ENCODE measurements at places on chromosomes 4 and X. TPM values are rescaled to one million over a fixed set of nuclear protein-coding genes. Genes with fewer than 3 reads are reported as not detected.

The BEND2 gene
- total RNA-seq, result not detected

The FAM9C gene
- total RNA-seq, result not detected

The TMEM35A gene
- 0.36 TPM for total RNA-seq

The MAGEC1 gene
- total RNA-seq, result not detected

The CT45A10 gene
- total RNA-seq, result not detected

The SPACA5 gene
- not detected for total RNA-seq

The MSMO1 gene
- 45.2 TPM for total RNA-seq

The CT45A3 gene
- not detected for total RNA-seq

The HSFX4 gene
- not detected for total RNA-seq

The ATP10D gene
- total RNA-seq, result 10.2 TPM

The BST1 gene
- 25.9 TPM for total RNA-seq

All from omental fat pad (tissue), 4 donors.